Activated CD4-positive, alpha-beta T cell treated with anti-CD3 and anti-CD28 coated beads, Interleukin-2, amount 50 U/mL, for 4 hours (primary cell): ENCODE measurements at places on chromosomes 2 and 18.

- DNase-seq: no peak
Measured at GRCh38 chr2:22934747-22935146, 450.2 kb upstream of the KLHL29 start.

- DNase-seq: no peak
Measured at GRCh38 chr2:203412546-203413331, 84.5 kb downstream of the ABI2 start.

- DNase-seq: no peak
Measured at GRCh38 chr2:156982615-156983014, 274.9 kb upstream of the GALNT5 start.

DNA sequence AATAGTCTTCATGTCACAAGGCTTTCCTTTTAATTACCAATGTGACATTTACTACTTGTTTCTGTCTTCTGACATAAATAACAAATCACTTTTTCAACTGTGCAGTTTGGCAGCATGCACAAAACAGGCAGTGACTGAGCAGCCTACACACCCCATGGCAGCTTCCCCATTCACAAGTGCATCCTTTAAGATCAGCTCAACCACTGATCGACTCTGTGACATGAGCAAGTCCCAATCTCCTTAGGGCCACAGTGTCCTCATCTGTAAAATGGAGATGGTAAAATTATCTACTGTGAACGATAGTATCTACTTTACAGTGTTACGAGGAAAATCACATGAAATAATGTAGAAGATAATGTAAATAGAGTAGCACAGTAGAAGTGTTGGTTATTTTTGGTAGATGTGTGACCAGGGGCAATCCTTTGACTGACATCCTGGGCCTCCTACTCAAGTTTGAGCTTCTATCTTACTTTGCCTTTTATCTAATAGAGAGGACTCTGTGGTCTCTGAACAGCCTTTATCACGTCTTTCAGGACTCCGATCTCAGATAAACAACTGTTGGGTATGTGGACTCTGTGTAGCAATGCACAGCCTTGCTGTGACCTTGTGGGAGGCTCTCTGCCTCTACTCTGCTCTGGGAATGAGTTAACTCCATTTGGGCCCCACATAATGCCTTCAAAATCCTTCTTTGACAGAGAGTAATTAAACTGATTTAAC, 120.6 kb downstream of the PIGN start:
- no peak for DNase-seq

- no peak for DNase-seq
Measured at GRCh38 chr2:133768256-133768655, 200.0 kb upstream of the NCKAP5 start.

GRCh38 chr18:36440614-36441013, 143.1 kb downstream of the FHOD3 start:
- DNase-seq: no peak

GRCh38 chr18:77024476-77024875, 108.1 kb downstream of the MBP start:
- no peak for DNase-seq

- DNase-seq: no peak
Measured at GRCh38 chr2:234107861-234108260, 57.4 kb downstream of the SPP2 start.

DNA sequence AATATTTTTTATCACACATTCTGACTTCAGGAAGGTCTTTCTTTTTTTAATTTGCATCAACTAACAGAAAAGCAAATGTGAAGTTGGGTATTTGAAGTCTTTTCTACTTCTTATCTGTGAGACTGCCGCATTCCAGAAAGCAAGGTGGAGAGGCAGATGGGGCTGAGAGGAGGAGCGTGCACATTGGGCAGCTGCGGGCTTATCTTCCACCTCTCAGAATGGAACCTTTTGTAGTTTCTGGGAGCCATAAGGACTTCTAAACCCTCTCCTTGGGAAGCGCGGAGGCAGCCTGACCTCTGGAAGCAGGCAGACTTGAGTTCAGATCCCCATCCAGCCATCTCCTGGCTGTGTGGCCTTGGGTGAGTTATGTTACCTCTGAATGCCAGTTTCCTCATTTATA, 3.9 kb downstream of the MAPRE3 start:
- no peak for DNase-seq
